ENCODE measurements at places on chromosomes 5 and 9. TPM values are rescaled to one million over a fixed set of nuclear protein-coding genes. Genes with fewer than 3 reads are reported as not detected.

DNA sequence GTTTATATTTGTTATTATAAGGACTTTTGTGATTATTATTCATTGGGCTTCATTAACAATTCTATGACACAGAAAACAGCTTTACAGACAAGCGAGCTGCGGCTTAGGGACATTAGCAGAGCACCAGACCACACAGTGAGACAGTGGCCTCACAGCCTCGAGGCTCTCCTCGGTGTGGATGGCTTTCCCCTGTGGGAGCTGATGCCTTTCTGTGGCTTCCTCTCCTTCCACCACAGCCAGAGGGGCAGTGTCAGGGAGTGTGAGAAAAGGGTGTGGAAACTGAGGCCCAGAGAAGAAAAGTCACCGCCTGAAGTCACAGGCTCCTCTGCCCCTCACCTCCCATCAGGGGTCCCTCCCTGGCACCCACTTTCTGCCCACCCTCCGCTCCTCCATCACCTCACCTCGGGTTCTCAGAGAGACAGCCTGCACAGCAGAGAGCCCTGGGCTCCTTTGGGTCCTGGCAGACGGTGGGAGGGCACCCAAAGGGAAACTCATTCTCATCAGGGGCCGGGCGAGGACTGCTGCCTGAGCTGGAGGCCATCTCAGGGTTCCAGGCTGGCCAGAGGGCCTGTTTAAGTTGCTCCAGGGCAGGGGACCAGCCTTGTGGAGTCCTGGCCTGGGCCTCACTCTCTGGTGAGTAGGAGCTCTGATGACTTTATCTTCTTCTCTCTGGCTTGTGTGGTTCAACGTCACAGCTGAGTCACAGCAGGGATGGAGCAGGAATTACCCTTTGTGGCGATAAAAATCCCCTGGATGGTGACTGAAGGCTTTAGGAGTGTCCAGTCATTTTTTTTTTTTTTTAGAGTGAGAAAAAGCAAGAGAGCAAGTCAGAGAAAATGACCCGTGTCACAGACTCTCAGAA is 830 bp downstream of the TRAF1 start:
- DNase-seq: no peak

DNA sequence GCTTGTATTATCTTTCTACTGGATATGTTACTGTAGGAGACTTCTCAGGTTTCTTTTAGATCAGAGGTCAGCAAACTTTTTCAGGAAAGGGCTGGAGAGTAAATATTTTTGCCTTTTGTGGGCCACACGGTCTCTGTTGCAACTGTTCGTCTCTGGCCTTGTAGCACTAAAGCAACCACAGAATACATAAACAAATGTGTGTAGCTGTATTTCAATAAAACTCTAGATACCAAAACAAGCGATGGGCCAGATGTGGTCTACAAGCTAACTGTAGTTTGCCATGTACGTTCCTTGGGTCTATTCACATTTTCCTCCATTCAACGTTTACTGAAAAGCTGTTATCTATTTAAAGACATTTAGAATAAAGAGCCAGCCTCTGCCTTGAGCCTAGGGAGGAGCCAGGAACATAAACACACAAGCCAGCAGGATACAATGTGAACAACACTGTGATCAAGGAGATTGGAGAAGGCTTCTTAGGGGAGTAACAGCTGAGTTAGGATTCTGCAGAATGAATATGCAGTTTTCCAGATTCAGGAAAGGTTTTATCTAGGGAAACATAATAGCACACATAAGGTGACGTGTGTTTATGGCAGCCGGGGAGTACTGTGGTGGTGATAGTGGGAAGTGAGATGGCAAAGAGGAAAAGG is 33.0 kb upstream of the HOMER1 start:
- DNase-seq: no peak

GRCh38 chr5:33470544-33470943 is 29.8 kb downstream of the TARS1 start:
- no peak for DNase-seq

The PCDHA3 gene
- polyA plus RNA-seq: 0.03 TPM

DNA sequence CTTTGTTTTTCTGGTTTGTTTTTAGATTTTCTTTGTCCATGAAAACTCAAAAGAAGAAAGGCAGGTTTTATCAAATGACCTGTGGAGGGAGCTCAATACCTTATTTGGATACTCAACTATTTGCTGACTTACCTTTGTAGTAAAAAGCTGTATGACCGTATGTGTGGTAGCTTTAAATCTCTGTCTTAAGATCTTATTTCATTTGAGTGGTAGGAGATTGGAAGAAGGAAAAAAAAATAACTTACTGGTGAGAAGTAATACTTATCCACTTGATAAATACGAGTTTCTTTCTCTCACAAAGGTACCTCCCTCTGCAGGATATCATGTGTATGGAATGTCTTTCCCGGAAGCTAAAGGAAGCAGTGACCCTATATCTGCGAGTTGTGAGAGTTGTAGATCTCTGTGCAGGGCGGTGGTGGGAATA is 15.0 kb downstream of the FBXO38 start:
- no peak for DNase-seq

DNA sequence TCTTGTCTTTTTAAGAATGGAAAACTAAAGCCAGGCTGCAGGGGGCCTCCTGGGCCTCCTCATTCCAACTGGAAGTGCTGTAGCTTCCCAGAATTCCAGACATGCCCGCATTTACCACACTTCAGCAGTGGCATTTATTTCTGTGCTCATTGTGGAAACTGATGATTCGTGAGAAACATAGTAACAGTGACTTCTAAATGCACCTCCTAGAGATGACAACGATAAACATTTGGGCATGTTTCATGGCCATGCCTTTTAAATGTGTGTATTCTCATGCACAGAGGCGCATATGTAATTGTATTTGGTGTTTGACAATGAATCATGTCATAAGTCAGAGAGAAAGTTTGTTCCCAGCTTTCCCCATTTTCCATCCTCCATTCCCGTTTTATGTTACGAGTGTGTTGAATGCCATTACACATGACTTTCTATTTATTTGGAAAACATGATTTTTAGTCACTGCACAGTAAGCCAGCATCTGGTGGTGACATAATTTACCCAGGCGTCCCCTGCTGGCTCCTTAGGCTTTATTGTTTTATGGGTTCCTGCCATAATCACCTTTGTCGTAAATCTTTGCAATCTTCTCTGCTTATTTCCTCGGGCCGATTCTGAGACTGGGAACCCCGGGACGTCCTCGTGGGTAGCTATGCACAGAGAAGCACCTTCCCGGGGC is 68.8 kb upstream of the FCN2 start:
- DNase-seq: no peak

GRCh38 chr5:72508241-72509170 is 1.3 kb upstream of the ZNF366 start:
- DNase-seq: no peak

GRCh38 chr5:179272326-179273072 is 72.8 kb downstream of the ADAMTS2 start:
- no peak for DNase-seq

DNA sequence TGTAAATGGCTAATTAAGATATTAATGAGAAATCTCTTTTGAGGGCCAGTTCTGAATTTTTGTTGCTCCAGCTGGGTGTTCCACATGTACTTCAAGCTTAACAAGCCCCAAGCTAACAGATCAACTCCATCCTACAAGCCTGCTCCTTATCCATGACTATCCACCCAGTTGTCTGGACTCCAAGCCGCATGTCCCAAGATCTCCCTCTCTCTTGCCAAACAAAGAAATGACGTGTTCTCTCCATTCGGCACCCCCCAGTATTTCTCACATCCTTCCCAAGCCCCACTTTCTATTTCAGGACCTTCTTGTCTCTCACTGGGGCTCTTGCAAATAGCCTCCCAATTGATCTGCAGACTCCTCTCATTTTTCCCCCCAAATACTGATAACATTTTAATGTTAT is 15.8 kb upstream of the PTPN3 start:
- DNase-seq: no peak

DNA sequence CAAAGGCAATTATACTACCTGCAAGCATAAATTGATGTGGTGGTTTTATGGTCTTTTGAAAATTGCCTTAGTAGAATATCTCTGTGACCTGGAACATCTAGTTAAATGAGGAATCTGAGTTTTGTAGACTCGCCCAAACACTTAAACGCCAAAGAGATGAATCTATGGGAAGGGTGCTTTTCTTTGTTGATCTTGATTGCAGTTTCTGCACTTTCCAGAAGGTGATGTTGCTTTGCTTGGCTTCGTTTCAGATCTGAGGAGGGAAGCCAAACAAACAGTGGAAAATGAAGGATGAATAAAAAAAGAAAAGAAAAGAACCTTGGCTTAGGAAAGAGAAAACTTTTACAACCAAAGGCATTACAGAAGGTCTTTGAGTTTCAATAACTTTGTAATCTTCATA is 1021.2 kb downstream of the NR2F1-AS1 start:
- no peak for DNase-seq

DNA sequence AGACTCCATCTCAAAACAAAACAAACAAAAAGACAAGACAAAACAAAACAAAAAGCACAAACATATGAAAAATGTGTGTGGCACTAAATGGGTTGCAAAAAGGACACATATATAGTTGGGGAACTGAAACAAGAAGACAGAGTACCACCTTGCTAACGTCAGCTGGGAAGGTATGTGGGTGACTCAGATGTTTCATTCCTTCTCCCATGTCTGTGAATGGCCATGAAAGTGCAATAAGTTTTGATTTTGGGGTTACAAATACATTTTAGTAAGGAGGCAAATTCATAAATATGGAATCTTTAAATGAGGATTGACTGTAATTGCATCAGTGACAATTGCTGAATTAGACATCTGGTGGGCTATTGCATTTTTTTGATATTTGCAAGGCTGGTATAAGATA is 81.6 kb upstream of the KLF4 start:
- no peak for DNase-seq

- no peak for DNase-seq
Observed at GRCh38 chr9:114303571-114303970, 19.3 kb upstream of the ORM1 start.

The SPATA31E1 gene
- not detected for polyA plus RNA-seq

- no peak for DNase-seq
Observed at GRCh38 chr9:96222132-96222531, 79.8 kb downstream of the HSD17B3 start.

DNA sequence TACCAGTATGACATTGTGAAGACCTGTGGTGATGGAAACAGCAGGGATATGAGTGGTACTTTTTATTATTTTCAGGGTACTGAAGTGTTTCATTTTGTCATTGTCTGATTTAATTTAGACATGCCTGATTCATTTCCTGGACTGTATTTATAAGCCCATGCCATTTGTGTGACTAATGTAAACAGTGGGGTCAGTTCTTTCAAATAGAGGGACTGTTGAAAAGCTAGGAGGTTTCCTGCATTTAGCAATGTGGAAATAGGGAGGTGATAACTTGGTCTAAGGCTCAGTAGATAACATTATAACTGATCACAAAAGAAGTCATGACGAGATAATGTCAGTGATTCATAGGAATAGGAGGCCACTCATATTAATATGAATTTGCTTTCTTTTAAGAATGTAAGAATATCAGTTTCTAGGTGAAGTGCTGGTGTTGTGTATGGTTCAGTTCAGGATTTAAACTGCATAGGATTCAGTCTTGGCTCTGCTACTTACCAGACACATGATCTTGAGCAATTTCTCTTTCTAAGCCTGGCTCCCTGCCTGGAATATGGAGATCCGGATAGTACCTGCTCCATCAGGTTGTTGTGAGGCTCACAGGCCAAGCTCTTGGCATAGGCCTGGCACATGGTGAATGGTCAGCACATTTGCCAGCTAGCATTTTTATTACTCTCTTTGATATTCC is 7.5 kb downstream of the RASGRF2 start:
- DNase-seq: peak; percentile 25

The SPINK5 gene
- polyA plus RNA-seq: 3.4 TPM

- no peak for DNase-seq
Observed at GRCh38 chr9:113673726-113674125, 202.4 kb upstream of the ZNF618 start.

DNA sequence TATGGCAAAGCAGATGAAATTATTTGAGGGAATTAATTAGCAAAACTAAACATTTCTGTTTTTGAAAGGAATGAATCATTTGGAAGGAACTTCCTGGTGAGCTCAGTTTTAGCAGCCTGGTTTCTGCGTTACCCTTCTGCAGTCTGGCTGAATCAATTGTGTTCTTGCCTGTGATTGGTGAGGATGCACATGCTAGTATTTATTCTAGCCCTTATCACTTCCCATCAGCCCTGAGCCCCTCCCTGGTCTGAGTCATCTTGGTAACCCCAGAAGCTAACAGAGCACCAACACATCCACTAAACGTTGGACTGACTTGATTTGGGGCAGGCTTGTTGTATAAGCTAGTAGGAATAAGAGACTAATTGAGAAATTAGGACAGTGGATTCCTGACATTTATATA is 6.6 kb downstream of the TJP2 start:
- DNase-seq: peak; percentile 63

DNA sequence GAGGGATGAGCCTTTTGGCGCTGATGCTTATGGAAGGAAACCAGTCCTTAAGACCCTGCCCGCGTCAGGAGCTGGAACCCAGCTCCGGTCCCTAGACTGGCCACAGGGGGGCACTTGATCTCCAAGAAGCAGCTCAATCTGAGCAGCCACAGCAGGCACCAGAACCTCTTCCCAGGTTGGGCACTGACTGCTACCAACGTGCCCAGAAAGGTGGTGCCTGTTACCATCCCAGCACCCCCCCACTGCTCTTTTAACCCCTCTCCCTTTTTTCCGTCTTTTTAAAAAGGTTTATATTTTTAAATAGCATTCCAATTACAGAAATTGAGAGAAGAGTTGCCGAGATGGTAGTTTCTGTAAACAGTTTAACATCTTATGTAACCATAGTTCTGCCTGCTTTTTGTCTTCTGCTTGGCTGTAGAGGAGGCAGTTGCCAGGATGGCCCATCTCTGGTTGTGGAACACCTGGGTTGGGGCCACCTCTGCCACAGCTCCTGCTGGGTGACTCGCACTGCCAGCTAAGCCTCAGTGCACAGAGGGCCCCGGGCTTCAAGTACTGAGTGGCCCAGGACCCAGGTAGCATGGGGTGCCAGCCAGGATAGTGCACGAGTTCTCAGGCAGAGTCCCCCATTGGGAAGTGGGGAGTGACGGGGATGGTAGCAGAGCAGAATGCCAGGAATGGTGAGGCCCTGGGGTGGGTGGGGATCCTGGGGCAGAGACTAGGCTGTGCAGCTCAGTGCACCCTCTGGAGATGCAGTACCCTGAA is 62.8 kb downstream of the PFDN1 start:
- peak; percentile 60 for DNase-seq

GRCh38 chr5:90982576-90982975 is 400.5 kb downstream of the ARRDC3 start:
- DNase-seq: no peak

GRCh38 chr5:178281331-178281730 is 48.7 kb upstream of the PHYKPL start:
- DNase-seq: no peak

The PCDHB6 gene
- polyA plus RNA-seq: 0.51 TPM

Data from heart right ventricle (tissue), 16 donors.